Epithelial cell of prostate (primary cell): ENCODE measurements at places on chromosomes 13 and 19.

- no peak for DNase-seq
Observed at GRCh38 chr19:610801-611480, 21.3 kb downstream of the HCN2 start.

GRCh38 chr13:74288361-74288911 lies 154.2 kb upstream of the KLF12 start:
- no peak for DNase-seq

GRCh38 chr13:114155926-114156883 lies 22.9 kb upstream of the CFAP97D2 start:
- no peak for DNase-seq

DNA sequence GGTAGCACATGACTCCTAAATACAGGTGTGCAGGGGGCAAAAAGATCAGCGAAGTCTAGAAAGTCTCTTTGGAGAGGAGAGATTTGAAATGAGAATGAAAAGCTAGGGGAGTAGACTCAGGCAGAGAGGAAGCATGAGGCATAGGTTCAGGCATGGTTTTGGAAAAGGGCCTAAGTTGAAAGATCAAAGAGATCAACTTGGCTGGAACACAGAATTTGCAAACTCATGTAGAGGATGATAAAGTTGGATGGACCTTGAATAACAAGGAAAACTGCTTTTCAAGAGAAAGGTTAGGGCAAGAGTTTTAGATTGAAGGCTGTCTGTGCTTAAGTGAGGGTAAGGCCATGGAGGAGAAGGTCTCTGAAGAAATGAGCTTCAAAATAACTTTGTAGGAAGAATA lies 47.4 kb upstream of the UBAC2 start:
- DNase-seq: no peak

GRCh38 chr13:108830916-108831315 lies 201.5 kb downstream of the MYO16 start:
- no peak for DNase-seq

DNA sequence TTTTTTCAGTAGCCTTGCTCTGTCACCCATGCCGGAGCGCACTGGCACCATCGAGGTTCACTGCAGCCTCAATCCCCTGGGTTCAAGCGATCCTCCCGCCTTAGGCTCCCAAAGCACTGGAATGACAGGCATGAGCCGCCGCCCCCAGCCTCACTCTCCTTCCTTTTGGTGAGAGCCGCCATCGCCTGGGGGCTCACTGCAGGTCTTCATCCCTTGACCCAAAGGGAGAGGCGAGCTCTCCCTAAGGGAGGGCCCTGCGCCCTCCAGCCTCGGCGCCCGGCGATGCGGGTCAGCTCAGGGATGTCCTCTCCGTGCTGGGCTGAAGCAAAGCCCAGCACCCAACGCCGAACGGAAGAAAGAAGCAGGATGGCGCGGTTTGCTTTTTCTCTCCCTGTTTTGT lies 23.2 kb upstream of the ZBTB7A start:
- DNase-seq: no peak

DNA sequence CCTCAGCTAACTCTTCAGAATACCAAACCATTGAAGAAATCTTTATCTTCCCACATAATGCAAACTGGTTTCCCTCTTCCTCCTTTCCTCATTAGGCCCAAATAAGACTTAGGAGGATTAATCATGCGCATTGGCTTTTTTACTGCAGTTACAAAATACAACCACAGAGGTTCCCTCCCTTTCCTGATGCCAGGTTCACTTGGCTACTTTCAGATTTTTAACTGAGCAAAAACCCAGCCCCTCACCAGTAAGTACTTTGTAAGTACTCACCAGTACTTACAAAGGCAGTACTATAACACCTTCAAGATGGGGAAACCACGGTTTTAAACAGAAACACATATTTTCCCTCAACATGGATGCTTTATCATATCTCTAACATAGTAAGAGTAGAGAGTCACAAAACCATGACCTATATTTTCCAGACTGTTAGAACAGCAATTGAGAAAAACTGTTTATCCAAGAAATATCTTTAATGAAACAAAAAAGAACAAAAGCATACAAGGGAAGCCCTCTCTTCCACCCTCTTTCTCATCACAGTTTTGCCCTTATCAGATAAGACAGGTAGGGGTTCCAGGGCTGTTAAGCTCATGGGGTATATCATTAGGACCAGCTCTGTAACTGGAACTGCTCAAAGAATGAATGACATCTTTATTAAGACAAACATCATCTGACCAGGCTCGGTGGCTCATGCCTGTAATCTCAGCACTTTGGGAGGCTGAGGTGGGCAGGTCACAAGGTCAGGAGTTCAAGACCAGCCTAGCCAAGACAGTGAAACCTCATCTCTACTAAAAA lies 12.7 kb downstream of the FOXO1 start:
- DNase-seq: no peak

- DNase-seq: peak; percentile 92
Observed at GRCh38 chr19:40465557-40466218, at the start of gene BLVRB. TSS of gene BLVRB (minus strand) at chr19:40465745. CDS start at chr19:40465688, 57 bp downstream.

GRCh38 chr13:32949820-32950219 lies 66.4 kb upstream of the KL start:
- DNase-seq: no peak

DNA sequence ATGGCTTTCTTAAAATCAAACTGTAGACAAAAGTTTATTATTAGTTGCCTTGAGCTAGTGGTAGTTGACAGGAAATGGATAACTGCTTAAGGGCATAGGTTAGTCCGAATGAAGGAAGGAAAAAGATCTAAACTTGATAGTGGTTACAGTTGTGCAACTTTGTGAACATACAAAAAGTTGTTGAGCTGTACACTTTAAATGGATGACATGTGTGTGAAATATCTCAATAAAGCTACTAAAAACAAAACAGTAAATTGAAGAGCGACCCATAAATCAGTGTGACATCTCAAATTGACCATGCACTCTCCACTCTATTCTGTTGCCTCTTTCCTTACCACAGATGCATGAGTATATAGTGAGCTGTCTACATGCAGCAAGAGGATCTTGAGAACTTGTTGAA lies 1757.8 kb downstream of the PCDH9 start:
- DNase-seq: no peak

GRCh38 chr13:112756967-112757758 lies 67.3 kb downstream of the ATP11A start:
- DNase-seq: no peak

DNA sequence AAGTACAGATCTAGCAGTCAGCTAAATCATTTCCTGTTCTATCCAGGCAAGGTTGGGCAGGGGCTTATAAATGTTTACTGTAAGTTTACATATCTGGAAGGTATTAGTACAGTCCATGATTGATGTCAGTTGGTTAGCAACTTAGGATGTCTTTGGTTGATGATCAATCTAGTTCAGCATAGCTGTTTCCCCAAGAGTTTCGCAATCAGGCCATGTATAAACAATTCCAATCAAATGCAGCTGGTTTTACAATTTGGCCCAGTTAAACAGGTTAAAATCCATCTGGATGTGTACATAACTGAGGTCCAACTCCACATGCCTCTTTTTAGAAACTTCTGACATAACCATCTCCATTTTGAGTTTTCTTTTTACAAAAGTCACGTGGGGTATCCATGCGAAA lies 6.9 kb downstream of the ZNF221 start:
- no peak for DNase-seq

DNA sequence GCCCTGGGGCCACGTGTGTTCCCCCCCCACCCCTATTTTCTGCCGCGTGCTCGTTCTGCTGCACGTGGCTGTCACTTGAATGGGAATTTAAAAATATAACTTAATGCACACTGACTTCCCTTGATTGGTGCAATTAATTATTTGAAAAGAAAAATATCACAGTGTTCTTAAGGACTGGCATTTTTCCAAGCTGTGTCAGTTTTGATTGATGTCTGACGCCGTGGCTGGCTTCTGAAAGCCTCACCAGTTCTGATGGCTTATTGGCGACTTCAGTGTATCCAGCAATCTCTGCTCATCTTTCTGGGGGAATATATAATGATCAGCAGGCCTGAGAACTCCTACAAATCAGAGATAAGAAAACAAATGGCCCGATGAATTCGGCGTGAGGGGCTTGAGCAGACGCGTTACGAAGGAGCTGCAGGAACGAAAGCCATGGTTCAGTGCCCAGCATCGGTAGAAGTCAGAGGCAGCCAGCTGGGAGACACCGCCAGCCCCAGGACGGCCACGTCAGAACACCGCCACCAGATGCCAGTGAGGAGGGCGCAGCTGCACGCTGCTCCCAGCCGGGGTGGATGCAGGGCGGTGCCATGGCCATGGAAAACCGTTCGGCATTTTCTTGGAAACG lies 111.2 kb downstream of the KDM4B start:
- DNase-seq: no peak

- DNase-seq: peak; percentile 97
Observed at GRCh38 chr13:43805071-43805468, 18.3 kb upstream of the ENOX1 start.

DNA sequence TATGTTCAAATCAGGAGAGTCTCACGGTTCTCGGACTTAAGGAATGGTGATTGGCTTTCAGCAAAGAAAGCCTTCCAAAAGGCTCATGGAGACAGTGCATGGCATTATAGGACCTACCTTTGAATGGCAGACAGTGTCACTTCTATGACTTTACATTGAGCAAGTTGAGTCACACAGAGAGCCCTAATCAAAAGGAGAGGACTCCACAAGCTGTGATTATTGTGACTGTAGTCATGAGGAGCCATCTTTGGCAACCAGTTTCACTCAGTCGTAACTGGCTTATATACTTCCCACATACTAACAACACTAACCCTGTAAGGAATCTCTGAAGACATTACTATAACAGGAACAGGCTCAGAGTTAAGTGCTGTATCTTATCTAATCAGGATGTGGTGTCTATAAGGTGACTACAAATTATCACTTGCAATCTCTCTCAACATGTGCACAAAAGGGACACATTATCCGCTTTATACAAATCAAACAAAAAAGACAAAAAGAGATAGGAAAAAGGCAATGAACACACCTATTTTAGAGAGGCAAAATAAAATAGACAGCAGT lies 6.1 kb downstream of the LGALS14 start:
- DNase-seq: no peak

GRCh38 chr13:90867336-90867683 lies 480.2 kb upstream of the MIR17HG start:
- DNase-seq: peak; percentile 60

GRCh38 chr19:48372904-48373303 lies 8.7 kb downstream of the SYNGR4 start:
- peak; percentile 34 for DNase-seq

DNA sequence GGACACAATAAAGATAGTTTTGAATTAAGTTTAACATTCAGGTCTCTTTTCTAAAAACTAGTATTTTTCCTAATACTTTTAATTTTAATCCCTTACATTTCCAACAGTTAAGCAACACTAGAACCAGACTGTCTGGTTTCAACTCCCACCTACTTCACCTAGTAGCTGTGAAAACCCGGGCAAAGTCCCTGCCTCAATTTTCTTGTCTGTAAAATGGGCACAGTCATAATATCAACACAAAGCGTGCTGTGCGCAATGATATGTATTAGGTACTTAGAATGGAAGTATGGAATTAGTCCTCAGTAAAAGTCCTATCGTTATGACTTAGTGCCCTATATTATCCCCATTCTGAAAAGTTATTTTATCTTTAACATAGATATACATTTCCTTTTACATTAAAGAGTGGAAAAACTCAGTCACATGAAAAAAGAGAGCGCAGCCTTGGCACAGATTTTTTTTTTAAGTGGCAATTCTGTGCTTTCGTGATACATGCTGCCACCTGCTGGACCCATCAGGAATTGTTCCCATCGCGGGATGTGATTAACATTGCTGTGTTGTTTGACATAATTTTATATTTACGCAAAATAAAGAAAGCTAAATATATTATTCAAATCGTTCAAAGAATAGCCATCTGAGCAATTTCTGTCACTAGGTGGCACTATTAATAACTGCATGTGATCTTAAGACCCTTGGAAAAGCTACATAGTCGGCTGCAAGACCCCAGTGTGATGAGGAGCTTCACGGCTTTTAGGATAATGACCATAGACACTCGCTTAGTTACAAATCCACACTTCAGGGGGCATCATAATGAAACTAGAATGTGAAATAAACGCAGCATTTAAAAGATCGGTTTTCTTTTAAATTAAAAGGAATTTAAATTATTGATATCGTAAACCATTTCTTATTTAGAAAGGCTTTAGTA lies 59.9 kb downstream of the LIG4 start:
- DNase-seq: no peak

- no peak for DNase-seq
Observed at GRCh38 chr13:101875091-101875490, 422.6 kb downstream of the ITGBL1 start.

DNA sequence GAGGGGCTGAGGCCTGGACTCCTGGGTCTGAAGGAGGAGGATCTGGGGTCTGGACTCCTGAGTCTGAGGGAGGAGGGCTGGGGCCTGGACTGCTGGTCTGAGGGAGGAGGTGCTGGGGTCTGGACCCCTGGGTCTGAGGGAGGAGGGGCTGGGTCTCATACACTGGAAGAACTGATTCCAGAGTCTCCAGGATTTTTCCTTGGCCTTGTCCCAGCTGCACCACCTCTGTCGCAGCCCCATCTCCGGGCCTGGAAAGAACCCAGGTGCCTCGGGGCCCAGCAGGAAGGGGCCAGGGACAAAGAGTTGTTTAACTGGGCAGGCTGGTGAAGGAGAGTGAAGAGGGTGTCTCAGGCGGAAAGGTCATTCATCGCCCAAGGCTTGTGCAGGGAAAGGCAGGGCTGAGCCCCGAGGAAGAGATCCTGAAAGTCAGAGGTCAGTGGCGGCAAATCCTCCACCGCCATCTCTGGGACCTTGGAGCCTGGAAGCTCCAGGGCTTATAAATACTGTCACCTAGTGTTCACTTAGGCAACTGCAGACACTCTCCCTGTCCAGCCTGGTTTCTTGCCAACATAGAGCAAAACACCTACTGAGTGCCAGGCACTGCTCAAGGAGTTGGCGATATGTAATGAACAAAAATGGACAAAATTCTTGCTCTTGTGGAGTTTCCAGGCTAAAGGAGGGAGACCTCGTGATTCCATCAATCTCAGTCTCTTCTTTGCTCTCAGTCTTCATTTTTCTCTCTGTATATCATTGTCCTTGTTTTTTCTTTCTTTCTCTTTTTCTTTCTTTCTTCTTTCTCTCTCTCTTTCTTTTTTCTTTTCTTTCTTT lies 4.4 kb upstream of the KCNN4 start:
- DNase-seq: no peak

GRCh38 chr19:30153326-30154210 lies 211.5 kb downstream of the URI1 start:
- no peak for DNase-seq

- DNase-seq: no peak
Observed at GRCh38 chr13:37429976-37430375, 168.6 kb downstream of the POSTN start.

- DNase-seq: no peak
Observed at GRCh38 chr19:30896554-30896953, 452.7 kb downstream of the TSHZ3 start.

GRCh38 chr13:77637588-77637987 lies 59.9 kb upstream of the SLAIN1 start:
- DNase-seq: no peak

DNA sequence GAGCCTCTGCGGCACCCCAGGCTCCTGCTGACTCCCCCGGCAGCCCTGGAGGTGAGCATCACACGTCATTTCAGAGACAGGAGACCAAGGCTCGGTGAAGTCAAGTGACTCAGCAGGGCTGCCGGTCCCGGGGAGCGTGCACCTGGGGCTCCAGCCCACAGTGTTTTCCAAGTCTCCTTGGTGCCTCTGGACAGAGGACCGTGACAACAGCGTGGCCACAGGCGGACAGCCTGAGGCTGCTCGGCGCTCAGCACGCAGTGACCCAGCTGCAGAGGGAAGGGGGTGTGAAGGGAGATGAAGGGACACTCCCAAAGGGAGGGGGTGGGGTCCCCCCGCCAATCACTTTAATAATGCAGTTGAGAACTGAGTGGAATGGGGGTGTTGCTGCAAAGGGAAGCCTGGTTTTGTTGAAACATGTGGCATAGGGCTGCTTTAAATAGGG lies 17.5 kb upstream of the ASPDH start:
- DNase-seq: no peak

GRCh38 chr13:99057310-99057975 lies 79.6 kb upstream of the DOCK9 start:
- no peak for DNase-seq
